Stimulated activated CD8-positive, alpha-beta memory T cell treated with anti-CD3 and anti-CD28 coated beads, Interleukin-7, amount 100 ng/mL, for 48 hours (primary cell): ENCODE measurements at places on chromosomes 2 and 18.

DNA sequence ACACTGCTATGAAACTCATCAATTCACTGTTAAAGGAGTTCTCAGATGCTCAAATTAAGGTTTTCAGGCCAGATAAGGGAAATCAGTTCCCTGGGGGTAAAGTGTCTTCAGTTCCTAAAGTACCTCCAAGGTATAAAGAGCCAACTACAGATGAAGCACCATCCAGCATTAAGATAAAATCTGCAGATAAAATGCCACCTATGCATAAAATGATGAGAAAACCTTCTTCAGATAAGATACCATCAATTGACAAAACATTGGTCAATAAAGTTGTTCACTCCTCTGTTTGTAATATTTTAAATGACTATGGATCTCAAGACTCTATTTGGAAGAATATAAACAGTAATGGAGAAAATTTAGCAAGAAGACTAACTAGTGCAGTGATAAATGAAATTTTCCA lies 68.2 kb downstream of the FSIP2 start:
- no peak for DNase-seq

- DNase-seq: no peak
Observed at GRCh38 chr2:237118561-237119155, 33.0 kb downstream of the COPS8 start.

DNA sequence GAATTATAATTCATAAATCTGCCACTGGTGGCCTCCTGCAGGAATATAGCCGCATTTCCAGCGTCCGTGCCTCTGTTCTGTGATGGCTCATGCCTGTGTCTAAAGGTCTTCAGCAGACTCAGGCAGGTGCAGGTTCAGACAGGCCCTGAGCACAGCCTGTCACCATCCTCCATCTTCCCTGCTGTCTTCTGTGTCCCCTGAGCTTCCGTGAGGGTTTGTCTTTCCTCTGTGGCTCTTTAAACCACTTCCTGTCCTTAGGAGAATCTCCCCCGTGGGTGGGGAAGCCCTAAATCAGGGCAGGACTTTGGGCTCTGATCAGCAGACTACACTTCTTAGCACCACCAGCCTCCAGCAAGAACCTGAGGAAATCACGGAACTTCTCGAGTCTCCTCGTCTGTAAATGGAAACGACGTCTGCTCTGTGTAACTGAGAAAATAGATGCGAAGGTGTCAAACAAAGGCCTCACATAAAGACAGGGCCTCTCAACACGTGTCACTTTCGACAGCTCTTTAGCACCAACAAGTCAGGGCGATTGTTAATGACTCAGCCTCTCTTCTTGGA lies 24.1 kb upstream of the NFATC1 start:
- DNase-seq: no peak

DNA sequence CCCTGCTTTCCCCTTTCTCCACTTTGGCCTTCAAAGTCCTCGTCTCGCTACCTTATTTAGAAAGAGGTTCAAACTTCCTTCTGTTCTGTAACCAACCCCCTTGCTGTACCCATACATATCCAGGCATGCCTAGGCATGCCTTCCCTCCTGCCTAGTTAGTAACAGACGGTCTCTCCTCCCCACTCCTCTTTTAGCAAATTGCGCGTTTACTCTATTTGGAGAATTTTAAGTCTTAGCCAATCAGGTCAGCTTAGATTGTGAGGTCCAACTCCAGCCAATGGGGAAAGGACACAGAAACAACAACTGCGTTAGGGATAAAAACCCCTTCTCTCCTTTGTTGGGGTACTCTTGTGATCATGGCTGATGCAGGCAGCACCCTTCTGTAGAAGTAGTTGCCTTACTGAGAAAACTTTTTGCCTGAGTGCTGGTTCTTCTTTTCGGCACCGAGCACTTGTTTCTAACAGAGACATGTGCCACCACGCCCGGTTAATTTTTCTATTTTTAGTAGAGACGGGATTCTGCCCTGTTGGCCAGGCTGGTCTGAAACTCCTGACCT lies 85.9 kb upstream of the FOXI3 start:
- DNase-seq: no peak

GRCh38 chr18:69064063-69064462 lies 266.2 kb downstream of the CCDC102B start:
- no peak for DNase-seq

- no peak for DNase-seq
Observed at GRCh38 chr2:101160454-101160853, 9.3 kb upstream of the TBC1D8 start.

DNA sequence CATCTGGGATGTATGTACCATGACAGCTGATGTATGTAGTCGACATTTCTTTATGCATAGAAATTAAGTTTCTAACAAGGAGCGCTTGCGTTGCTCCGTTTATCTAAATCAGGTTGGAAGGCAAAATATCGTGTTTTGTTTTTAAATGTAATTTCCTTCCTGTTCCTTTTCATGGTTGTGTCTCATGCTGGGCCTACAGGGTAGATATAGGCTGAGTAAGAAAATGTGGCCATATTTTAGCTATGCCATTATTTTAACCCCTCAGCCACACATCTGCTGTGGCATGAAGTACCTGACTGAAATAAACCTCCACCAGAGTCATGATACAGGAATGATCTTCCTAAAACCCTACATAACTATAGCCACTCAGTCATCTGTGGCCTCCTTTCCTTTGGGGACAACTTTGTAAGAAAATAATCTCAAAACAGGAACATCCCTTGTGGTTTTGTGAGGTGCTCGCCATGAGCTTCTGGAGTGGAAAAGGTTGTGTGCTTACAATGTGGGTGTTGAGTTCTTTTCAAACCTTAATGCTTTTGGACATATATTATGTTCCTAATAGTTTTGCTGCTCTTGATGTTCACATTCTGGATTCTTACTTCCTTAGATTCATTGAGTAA lies 214.3 kb downstream of the FAM210A start:
- no peak for DNase-seq

DNA sequence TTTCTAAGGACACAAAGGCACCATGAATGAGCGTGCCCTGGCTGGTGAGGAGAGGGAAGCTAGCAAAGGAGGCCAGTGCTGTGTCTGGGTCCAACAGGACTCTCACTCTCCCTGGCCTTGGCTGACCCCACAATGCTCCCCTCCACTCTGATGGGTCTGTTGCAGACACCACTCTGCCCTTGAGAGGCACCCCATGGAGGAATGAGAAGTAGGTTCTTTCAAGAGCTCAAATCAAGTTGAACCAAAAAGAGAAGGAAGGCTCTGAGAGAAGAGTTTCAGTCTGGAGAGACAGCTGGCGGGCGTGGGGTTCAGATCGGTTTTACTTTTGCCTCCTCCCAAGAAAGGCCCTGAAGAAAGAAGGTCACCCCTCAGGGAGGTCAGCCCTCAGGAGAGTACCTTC lies 18.4 kb downstream of the TMEM247 start:
- no peak for DNase-seq

DNA sequence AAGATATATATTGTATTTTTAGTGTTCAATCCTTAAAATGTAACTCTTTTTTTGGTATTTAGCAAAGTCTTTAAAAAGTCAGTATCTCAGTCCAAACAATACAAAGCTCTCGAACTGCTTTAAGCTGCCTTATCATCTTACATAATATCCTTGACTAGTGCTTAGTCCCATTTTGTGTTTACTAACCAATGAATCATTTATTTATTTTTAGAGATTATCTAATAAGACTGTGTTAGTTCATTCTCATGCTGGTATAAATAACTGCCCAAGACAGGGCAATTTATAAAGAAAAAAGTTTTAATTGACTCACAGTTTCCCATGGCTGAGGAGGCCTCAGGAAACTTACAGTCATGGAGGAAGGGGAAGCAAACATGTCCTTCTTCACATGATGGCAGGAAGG lies 248.3 kb upstream of the KYNU start:
- DNase-seq: no peak

DNA sequence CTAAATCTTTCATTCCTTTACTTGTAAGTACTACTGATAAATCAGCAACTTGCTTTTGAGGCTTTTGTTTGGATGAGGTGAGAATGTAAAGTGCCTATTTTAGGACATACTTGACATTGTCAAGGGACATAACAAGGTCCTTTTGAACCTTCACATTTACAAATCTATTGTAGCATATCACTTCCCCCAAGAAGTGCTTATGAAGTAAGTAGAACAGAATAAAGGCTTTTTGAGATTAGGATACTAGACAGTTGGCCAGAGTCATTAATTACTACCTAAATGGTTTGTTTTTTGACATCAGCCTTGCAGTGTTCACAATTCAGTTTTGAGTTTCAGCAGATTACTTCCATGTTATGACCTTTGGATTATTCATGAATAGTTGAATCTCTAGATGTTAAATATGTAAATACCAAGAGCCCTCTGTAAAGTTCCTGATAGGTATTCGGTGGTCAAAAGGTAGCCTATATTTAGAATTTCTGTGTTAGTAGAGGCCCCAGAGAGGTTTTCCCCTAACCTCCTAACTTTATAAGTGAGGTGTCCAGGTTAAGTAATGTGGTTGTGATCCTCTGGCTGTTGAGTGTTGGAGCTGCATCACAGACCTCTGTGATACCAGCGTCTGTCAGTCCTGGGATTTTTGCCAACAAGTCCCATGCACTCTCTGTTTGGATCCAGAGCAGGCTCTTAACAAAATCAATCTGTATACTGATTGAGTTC lies 67.2 kb downstream of the LCLAT1 start:
- no peak for DNase-seq

DNA sequence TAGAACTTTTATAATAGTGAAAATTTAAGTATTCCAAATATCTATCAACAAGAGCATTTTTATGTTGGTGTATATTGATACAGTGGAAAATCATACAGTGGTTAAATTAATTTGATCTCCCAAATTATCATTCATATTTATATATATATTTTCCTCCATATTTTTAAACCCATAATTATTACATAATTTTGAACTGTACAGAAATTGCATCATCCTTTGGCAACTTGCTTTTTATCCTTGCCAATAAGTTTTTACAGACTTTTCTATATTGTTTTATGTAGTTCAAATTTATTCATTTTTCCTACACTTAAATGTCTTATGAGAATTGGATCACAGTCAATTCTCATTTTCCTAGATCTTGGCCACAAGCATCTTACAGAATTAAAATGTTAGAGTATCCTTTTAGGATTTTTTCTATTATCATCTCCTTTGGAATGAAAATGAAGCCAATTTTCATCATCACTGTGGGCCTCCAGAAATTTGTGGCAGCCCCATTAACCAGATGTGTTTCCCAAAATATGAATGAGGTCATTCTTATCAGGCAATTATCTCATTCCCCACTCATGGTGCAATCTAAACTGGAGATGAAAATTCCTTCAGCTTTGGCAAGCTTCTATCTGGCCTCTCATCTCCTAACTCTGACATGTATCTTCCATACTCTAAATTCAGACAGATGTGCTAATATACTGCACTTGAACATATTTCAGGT lies 94.2 kb upstream of the DLGAP1 start:
- DNase-seq: no peak

GRCh38 chr2:121435790-121436189 lies 94.9 kb upstream of the RNU4ATAC start:
- no peak for DNase-seq

- no peak for DNase-seq
Observed at GRCh38 chr18:24585996-24586566, 125.6 kb downstream of the HRH4 start.

DNA sequence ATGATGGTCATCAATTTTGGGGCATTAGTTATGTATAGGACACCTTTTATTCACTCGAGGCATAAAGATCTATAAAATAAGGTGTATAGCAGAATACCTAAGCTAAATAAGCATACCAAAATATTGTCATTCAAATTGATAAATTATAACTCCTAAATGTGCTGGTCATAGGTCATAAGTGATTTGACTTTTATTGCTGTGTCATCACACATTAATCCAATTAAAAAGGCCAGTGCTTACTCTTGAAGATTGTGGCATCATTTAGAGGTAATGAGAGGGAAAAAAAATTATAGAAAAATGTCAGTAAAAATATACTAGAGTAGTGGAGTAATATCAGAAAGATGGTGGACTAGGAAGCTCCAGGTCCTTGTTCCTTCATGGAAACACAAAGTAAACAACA lies 346.9 kb upstream of the LRRTM1 start:
- DNase-seq: no peak

DNA sequence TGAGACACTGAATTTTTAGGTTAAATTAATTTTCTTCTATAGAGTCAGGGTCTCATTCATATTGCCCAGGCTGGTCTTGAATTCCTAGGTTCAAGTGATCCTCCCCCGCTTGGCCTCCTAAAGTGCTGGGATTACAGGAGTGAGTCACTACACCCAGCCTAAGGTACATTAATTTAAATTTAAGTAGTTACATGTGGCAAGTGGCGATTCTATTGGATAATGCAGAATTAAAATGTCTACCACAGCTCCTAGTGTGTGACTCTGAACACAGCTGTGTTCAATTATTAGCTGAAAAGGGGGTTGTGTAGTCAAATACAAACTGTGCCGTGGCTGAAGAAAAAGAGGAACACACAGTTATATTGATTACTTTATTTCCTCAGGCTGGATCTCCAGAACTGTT lies 2.2 kb upstream of the CAD start:
- no peak for DNase-seq

- DNase-seq: no peak
Observed at GRCh38 chr2:39816845-39817244, 37.8 kb upstream of the THUMPD2 start.

- no peak for DNase-seq
Observed at GRCh38 chr18:5747678-5748077, 147.6 kb downstream of the TMEM200C start.

GRCh38 chr2:81194176-81194575 lies 889.6 kb upstream of the LRRTM1 start:
- DNase-seq: no peak

DNA sequence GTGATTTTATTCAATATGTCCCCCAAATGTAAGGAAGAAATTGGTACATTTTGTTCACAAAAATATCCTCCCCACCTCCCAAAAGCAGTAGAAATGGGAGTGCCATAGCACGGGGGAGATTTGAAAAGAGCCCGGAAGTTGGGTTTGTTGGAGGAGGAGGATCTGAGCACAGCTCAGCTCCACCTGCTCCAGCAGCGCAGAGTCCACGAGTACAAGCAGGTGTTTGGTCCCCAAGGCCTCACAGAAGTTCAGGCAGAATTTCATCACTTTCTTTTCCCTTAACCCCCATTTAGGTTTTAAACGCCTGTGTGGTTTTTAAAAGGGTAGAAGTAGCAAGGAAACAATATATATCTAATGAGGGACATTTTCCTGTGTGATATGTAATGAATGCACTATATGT lies 56.0 kb downstream of the TRAPPC12 start:
- DNase-seq: no peak

- peak; percentile 45 for DNase-seq
Observed at GRCh38 chr2:131673400-131674173, 145.9 kb downstream of the CCDC74A start.

- no peak for DNase-seq
Observed at GRCh38 chr2:200757399-200757798, 54.3 kb upstream of the BZW1 start.

GRCh38 chr2:175251425-175252041 lies 70.0 kb upstream of the ATP5MC3 start:
- DNase-seq: no peak

- DNase-seq: no peak
Observed at GRCh38 chr2:104976603-104977120, 61.2 kb upstream of the MRPS9 start.

- DNase-seq: no peak
Observed at GRCh38 chr18:56487801-56488200, 150.6 kb downstream of the TXNL1 start.
